ENCODE measurements at places on chromosomes 4 and X. TPM values are rescaled to one million over a fixed set of nuclear protein-coding genes. Genes with fewer than 3 reads are reported as not detected.

SMR3A gene
- total RNA-seq, result not detected

ING2 gene
- total RNA-seq, result 13.0 TPM

SLITRK4 gene
- not detected for total RNA-seq

ERAS gene
- total RNA-seq, result not detected

GRCh38 chr4:181364504-181364903 is 878.7 kb upstream of the TENM3 start:
- DNase-seq, result no peak

- no peak for DNase-seq
Observed at GRCh38 chr4:75001871-75002270, 69.0 kb downstream of the PARM1 start.

- no peak for DNase-seq
Observed at GRCh38 chr4:33073811-33074210, 2353.6 kb downstream of the PCDH7 start.

GRCh38 chr4:185550933-185551332 is 15.6 kb upstream of the PDLIM3 start:
- DNase-seq, result no peak

DNA sequence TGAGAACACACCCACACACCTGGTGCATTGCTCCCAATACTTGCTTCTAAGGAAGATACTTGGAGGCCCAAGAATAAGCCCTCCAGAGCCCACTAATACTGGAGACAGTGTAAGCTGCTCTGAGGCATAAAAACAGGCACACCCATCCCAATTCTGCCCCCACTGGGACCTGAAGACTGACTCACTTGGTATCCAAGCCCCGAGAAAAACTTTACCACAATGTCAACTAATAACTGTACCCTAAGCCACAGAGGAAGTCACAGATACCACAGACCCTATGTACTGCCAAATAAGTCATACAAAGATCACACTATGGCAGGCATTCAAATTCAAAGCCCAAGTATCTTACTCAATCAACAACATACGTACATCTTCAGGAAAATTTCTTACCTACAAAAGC is 398.2 kb upstream of the SPANXN1 start:
- no peak for DNase-seq

- DNase-seq, result no peak
Observed at GRCh38 chr4:81378386-81378785, 93.3 kb downstream of the RASGEF1B start.

DNA sequence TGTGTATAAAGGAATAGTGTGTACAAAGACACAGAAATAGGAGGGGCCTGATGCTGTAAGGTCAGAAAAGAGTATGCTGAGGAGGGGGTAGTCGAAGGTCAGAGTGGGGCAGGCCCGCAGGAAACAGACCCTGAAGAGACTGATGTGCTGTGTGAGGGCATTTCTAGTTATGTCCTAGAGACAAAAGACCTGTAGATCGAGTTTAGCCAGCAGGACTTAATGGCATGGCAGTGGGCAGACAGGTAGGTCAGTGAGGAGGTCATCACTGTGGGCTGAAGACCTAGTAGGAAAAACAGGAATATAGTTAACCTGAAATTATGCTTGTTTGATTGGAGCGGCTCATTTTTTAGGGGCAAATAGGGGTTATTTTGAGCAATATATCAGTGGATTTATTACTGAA is 57.1 kb downstream of the KIAA0232 start:
- no peak for DNase-seq

DNA sequence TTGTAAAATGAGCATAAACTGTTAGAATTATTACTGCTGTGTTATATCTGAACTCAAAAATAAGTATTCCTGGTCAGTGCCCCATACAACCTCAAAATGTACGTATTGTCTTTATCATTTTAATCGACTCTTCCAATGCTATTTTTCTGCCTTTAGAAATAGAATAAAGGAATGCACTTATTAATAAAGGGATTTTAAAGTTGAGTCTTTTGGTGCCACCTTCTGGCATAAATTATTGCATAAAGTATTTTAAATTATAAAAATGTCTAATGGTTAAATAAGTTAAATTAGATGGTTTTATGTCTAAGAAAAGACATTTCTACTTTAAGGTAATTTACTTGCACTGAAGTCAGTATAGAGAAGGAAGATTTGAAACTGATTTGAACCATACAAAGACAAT is 424.0 kb upstream of the NDST4 start:
- no peak for DNase-seq

GRCh38 chr4:79298027-79298426 is 27.8 kb downstream of the NAA11 start:
- DNase-seq, result no peak
